ENCODE measurements at places on chromosomes 4 and X.

DNA sequence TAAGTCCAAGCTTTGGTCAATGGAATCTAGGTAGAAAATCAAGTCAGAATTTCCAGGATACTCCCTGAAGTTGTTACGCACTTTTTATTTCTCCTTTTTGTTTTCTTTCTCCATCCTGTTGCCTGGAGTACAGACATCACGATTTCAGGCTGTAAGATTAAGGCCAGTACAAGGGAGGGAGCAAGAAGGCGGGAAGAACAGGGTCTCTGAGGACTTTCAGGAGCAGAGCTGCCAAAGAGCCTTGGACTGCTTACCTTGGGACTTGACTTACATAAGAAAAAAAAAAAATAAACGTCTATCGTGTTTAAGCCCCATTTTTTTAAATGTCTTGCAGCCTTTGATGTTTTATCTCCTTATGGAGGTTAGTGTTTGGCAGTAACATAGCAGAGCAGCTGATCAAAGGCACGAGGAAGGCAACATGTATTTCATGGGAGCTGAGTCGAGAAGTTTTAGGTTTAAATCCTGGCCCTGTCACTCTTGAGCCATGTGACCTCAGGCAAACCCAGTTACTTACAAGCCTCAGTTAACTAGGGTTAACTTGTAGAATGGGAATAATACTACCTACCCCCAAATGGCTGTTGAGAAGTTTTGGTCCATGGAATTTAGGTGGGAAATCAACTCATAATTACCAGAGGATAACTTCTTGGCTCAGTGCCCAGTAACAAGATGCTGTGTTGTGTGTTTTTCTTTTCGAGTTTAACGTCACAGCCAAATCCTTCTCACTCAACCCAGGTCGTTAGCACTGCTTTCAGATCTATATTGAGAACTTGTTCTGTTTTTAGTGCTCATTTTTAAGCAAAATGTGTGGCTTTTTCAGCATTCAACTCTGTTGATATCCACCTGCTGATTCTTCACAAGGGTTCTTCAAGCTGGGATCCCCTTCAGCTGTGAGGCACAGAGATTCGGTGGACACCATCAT lies 106.8 kb downstream of the CLNK start:
- DNase-seq: no peak

- DNase-seq: no peak
Observed at GRCh38 chrX:74408304-74408703, 13.0 kb upstream of the SLC16A2 start.

DNA sequence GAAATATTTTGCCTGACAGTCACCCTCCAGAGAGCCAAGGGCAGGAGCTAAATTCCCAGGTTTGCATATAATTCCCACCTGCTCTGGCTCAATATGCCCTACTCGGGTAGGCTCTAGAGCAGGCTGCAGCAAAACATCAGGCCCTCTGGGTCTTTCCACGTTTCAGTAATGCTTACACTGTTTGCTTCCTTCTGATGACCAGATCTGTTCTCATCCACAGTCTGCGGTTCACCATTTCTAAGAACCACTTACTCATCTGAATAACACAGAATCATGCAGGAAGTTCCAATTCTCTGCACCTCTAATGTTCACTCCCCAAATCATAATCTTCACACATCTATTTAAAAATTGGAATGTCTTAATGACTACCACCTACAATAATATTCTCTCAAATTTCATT lies 141.4 kb downstream of the PPP3CA start:
- DNase-seq: peak; percentile 19

- no peak for DNase-seq
Observed at GRCh38 chrX:68822641-68823410, 6.0 kb upstream of the EFNB1 start.

- DNase-seq: no peak
Observed at GRCh38 chr4:145496292-145496691, 14.6 kb downstream of the SMAD1 start.

GRCh38 chr4:3440979-3441500 lies 728 bp upstream of the HGFAC start:
- DNase-seq: no peak

- no peak for DNase-seq
Observed at GRCh38 chrX:50002067-50002714, 79.8 kb downstream of the CLCN5 start.

DNA sequence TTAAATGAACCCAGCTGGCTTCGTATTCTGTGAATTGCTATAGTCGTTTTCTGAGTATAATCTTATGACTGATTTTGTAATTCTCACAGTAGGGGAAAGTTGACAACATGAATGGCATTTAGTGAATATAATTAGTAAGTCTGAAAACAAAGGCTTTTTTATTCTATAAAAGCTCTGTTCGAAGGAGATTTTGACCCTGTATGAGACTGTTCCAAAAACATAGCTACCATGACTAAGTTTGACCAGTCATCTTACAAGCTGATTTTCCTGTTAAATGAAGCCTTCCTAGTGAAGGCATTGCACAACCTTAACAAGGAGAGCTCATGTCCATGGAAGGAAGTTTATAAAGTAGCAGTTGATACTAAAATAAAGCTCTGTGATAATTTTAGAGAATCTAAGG lies 242.3 kb downstream of the RPA4 start:
- no peak for DNase-seq

DNA sequence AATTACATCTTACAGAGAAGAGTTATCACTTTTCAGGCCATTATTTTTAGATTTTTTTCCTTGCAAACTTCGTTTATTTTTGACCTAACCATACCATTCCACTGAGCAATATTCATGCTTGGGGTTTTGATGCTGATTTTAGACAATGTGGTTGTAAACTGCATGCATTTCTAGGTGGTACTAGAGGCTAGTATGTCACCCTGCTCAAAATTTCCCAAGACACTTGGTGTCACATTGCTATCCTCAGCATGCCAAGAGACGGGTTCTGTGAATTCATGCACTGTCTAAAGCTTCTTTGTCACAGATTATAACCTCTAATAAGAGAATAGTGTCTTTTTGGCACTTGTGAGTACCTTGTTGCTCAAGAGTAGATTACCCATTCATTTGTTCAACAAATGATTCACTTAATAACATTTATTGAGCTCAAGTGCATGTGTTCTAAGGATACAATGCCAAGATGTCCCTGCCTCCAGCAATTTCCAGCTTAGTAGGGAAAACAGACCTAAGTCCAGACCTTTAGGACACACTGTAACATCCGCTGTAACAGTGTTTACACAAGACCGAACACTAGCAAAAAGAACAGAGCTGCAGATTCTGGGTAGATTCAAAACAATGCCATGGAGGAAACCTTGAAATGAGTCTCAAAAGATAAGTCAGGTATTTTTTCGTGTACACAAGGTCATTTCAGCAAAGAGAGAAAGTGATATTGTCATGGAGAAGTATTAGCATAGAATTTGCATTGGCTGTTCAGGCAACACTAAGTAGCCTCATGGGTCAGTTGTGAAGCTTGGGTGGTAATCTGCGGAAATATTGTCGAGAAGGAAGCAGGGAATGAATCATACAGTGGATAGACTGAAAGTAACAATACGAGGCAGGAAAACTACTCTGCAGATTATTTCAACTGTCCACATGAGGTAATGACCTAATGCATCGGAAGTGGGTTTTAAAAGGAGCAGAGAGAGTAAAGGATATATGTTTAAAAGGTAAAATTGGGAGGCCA lies 515.1 kb upstream of the ZFP42 start:
- no peak for DNase-seq

Measured in stimulated activated CD4-positive, alpha-beta T cell treated with anti-CD3 and anti-CD28 coated beads, Interleukin-2, amount 100 ng/mL, for 24 hours (primary cell).